ENCODE measurements at places on chromosomes 3 and 15.

GRCh38 chr15:68561901-68562300 lies 16.9 kb upstream of the CORO2B start:
- no peak for DNase-seq

DNA sequence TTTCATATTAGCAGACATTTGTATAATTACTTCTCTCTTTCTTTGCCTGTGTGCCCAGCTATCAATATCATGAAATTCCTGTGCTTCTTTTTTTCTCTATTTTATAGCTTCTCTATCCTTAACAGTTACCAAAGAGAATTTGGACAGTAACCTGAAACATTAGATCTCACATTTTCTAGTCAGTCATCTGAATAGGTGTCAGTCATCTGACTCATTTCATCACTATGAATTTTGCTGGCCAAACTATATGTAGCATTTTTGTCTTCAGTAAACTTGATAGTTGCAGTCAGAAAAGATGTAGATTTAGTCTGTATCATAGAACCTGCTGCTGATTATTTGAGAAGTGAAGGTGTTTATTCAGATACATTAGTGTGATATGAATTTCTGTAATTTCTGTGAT lies 52.6 kb downstream of the HMG20A start:
- DNase-seq = no peak

DNA sequence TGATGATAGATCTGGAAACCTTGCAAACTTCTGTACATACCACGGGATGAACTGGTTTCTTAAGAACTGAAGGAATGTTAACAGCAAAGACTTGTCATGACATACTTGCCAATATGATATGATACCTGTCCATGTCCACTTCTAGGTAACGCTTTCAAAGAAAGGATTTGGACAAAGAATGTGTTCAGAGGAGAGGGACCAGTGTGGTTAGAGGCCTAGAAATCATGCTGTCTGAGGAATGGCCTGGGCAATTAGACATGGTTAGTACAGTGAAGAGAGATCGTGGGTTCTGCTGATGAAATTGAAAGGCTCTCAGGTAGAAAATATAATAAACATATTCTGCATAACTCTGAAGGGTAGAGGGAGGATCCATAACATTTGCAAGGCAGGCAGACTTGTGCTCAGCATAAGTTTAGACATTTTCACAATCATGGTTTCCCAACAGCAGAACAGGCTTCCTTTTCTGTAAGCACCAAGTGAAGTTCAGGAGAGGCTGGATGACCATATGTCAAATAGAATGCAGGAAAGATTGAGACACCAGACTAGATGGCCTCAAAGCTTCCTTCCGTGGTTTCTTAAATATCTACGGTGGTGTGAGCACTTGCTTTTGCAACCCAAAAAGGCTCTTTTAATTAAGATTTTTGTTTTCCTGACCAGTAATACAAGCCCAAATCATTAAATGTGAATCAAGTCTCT lies 39.9 kb downstream of the TGFBR2 start:
- no peak for DNase-seq

DNA sequence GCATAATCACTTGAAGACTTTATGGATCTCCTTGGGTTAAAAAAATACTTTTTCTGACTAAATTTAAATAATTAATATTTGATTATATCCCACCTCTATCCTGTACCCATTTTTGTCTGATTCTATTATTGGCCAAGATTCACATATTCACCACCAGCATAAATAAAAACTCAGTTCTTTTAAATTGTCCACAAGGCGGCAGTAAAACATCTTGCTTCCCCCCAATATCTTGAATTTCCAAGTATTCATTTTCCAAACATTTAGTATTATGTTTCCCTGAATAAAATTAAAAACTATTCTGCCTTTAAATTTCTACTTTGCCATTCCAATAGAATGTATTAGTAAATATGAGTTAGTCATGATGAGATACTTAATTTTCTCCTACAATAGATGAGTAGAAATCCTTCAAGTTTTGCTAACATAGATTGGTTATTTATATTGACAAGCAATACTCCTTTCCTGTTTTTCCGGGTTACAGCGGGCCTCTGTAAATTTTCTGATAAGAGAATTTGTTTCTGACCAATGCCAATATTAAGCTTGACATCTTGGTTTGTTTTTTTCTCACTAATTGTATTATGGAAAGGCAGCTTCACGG lies 218.7 kb upstream of the MDFIC2 start:
- DNase-seq = no peak

DNA sequence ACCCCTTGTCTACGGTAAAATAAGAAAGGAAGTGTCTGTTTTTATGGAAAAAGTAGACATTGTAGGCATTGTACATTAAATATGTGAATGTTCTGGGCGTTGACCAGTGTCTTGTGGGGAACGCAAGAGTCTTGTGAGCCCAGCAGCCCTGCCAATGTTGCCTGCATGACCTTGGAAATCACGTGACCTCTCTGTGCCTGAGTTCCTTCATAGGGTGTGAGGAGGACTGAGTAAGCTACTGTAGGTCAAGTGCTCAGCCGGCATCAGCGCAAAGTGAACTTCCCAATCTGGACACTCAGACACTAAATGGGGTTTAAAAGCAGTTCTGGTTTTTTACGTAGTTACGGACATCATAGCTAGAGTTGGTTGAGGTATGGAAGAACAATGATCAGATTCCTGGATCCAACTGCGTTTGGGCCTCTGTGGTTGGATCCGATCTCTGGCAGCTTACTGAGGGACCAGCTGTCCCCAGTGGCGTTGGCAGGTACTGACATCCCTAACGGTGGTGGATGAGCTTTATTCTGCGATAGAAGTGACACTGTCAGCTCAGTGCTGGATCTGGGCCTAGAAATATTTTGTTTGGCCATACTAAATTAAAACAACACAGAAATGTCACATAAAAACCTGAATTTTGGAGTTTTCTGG lies 63.8 kb downstream of the SPSB4 start:
- no peak for DNase-seq

DNA sequence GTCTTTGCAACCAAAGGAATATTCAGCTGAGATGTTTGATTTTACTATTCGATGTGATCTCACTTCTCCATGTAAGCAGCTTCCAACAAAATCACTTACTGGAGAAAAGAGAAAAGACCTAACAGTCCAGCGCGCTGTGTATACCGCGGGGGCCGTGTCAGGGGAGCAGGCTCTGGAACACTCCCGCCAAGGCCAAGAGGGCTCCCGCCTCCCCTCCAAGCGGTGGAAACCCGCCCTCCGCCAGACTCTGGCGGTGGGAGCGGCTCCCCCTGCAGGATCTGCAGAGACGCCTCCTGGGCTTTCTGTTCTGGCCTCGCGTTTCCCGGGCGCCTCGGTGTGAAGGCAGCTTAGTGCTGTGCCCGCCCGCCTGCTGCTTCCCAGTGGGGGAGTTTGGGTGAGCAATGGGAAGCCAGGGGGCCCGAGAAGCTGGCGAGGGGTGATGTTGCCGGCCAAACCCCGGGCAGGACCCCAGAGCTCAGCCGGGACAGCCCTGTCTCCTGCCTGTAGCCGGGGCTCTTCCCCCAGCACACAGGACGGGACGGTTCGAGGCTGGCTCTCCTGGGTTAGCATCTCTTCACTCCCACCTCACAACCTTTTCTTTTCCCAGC lies 36.3 kb downstream of the CHST14 start:
- peak; percentile 42 for DNase-seq

DNA sequence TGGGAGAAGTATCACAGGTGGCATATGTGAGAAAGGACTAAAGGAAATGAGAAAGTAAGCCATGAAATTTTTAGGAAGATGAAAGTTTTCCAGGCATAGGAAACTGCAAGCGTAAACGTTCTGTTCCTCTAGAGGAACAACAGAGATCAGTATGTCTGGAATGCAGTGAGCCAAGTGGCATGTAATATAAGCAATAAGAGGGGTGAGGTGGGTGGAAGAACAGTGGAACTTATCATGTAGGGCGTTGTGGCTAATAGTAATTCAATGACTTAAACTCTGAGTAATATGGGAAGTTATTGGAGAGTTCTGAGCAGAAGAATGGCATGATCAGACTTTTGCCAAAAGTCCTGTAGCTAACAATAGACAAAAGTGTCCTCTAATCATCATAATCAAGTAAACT lies 902.9 kb downstream of the EPHA3 start:
- no peak for DNase-seq
